ENCODE measurements at places on chromosomes 13 and 19. TPM values are rescaled to one million over a fixed set of nuclear protein-coding genes. Genes with fewer than 3 reads are reported as not detected.

MEIOSIN gene
- 0.08 TPM for total RNA-seq

PROZ gene
- total RNA-seq, result not detected

HNRNPL gene
- total RNA-seq, result 698 TPM

ZNF610 gene
- total RNA-seq, result 1.2 TPM

ATXN8OS gene
- not detected for total RNA-seq

AMH gene
- 5.9 TPM for total RNA-seq

ZNF791 gene
- total RNA-seq, result 21.0 TPM

PRKCSH gene
- 256 TPM for total RNA-seq

CEBPA gene
- 0.61 TPM for total RNA-seq

STARD13 gene
- total RNA-seq, result 0.19 TPM

VRK3 gene
- 53.4 TPM for total RNA-seq

ZNF285 gene
- total RNA-seq, result 0.72 TPM

ZNF728 gene
- total RNA-seq, result not detected

CATSPERD gene
- not detected for total RNA-seq

CEACAM7 gene
- not detected for total RNA-seq
